Naive thymus-derived CD4-positive, alpha-beta T cell (primary cell): ENCODE measurements at places on chromosomes 3 and 15. TPM values are rescaled to one million over a fixed set of nuclear protein-coding genes. Genes with fewer than 3 reads are reported as not detected.

The NIT2 gene
- total RNA-seq = 33.2 TPM

The TGFBR2 gene
- total RNA-seq = 103 TPM

The PLA2G4D gene
- total RNA-seq = not detected

The CYP1A2 gene
- not detected for total RNA-seq

The TMEM40 gene
- total RNA-seq = not detected

The PPP1R14D gene
- not detected in 2 replicates for total RNA-seq

The DUSP7 gene
- total RNA-seq = 41.5 TPM

The CYP8B1 gene
- total RNA-seq = not detected

The ADCY5 gene
- total RNA-seq = not detected in 2 replicates

The REC114 gene
- total RNA-seq = not detected

The SIDT1 gene
- 65.7 TPM for total RNA-seq

The TMIE gene
- total RNA-seq = 5.4 TPM

The ANKRD63 gene
- 0.27 TPM for total RNA-seq

The CORO2B gene
- not detected for total RNA-seq

The RETNLB gene
- total RNA-seq = not detected

The KLHL40 gene
- not detected for total RNA-seq

The VGLL3 gene
- 0.03 TPM for total RNA-seq

The GAP43 gene
- total RNA-seq = not detected

The TERC gene
- 14.8 TPM for total RNA-seq

The FOXB1 gene
- not detected for total RNA-seq

The SLC9C1 gene
- total RNA-seq = not detected

The FEZF2 gene
- total RNA-seq = not detected

The FAM3D gene
- not detected for total RNA-seq

The ZMAT3 gene
- total RNA-seq = 20.8 TPM

The NOX5 gene
- total RNA-seq = not detected
